Fibroblast of lung (primary cell): ENCODE measurements at places on chromosomes 6 and 20. TPM values are rescaled to one million over a fixed set of nuclear protein-coding genes. Genes with fewer than 3 reads are reported as not detected.

DNA sequence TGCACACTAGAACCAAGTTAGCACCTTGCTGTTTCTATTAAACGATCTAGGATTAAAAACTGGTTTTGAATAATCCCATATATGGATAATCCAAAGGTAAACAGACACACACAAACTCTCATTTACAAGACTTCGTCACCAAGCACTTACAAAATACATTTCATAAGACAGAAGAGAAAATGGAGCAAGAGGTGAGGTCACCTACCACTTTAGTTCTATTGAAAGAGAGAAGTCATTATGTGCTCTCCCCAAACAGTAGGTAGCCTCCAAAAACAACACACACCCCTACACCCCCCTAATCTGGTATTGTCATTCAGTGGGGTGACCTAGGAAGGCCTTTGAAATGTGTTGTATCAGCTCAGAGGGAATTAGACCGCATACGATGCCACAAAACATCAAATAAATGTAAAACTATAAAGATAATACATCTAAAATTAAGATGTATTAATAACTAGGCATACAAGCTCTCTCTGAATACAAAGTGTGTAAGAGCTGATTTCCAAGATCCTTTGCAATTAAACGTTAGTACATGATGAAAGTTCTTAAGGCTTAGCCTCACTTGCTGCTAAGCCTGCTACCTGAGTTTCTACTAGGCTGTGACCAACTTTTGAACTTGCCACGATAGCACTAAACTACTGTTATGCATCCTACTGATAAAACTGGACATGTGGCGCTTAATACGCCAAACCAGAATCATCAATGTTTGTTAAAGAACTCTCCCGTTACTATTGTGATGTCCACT is 1.6 kb downstream of the SRPK1 start:
- no peaks in the 10 kb centered on the region for H3K4me1 ChIP-seq
- peak overlapping the region; percentile 72 for H3K4me3 ChIP-seq
- H3K36me3 ChIP-seq, result no peaks in the 10 kb centered on the region
- no peaks in the 10 kb centered on the region for H3K27me3 ChIP-seq
- DNase-seq, result peak; percentile 56

DNA sequence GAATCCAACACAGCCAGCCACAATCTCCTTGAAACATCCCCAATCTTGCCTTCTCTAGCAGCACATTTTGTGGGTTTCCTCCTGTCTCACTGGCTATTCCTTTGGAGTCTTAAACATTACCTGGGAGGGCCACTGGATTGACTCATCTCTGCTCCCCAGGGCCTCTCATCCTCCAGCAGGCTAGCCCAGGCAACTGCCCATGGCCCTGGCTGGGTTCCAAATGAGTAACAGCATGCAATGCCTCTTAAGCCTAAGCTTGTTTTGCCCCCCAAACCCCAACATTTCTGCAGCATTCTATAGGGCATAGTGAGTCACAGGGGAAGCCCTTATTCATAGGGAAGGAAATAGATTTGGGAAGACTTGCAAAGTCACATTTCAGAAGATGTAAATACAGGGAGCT is 204.9 kb downstream of the FOXA2 start:
- no peak overlapping the region for H3K4me3 ChIP-seq
- H3K27me3 ChIP-seq, result no peaks in the 10 kb centered on the region

GRCh38 chr6:108052706-108053105 is 21.8 kb downstream of the OSTM1 start:
- no peak for DNase-seq
- no peak overlapping the region for H3K4me3 ChIP-seq
- no peak overlapping the region for H3K27ac ChIP-seq
- H3K27me3 ChIP-seq, result no peaks in the 10 kb centered on the region
- no peaks in the 10 kb centered on the region for H3K36me3 ChIP-seq

DNA sequence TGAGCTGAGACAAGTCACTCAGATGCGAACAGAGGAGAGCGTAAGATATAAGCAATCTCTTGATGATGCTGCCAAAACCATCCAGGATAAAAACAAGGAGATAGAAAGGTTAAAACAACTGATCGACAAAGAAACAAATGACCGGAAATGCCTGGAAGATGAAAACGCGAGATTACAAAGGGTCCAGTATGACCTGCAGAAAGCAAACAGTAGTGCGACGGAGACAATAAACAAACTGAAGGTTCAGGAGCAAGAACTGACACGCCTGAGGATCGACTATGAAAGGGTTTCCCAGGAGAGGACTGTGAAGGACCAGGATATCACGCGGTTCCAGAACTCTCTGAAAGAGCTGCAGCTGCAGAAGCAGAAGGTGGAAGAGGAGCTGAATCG is 9.5 kb upstream of the SNRNP48 start:
- DNase-seq, result no peak
- no peak overlapping the region for H3K27ac ChIP-seq
- peaks cover 3% of the 10 kb centered on the region for H3K27me3 ChIP-seq
- H3K4me1 ChIP-seq, result no peaks in the 10 kb centered on the region
- H3K4me3 ChIP-seq, result no peak overlapping the region

- no peak overlapping the region for H3K4me3 ChIP-seq
- no peak for DNase-seq
- no peaks in the 10 kb centered on the region for H3K4me1 ChIP-seq
- no peaks in the 10 kb centered on the region for H3K36me3 ChIP-seq
- no peaks in the 10 kb centered on the region for H3K27me3 ChIP-seq
Observed at GRCh38 chr6:114941078-114941477, 598.3 kb upstream of the HS3ST5 start.

RSPH4A gene
- total RNA-seq, result under 0.01 and 0.17 TPM in 2 replicates

WFDC12 gene
- total RNA-seq, result not detected in 2 replicates
